ENCODE measurements at places on chromosomes 6 and 20.
A peak's percentile ranks its signal among the peaks of the same experiment; 100 is the strongest.

DNA sequence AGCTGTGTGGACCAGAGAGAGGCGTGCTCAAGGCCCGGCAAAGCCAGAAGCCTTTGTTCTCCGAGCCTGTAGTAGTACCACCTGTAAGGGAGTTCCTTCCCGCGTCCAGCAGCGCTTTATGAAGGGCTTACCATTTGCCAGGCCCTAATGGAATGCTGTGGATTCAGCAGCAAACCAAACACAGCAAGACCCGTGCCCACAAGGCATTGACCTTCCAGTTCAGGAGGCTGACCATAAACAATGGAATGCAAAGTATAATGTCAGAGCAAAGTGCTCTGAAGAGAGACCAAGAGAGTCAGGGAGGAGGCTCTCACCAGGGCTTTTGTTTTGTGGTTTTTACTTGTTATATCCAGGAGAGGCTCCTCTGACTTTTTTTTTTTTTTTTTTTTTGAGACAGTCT is 209.8 kb downstream of the ZMYND8 start:
- DNase-seq: no peak

DNA sequence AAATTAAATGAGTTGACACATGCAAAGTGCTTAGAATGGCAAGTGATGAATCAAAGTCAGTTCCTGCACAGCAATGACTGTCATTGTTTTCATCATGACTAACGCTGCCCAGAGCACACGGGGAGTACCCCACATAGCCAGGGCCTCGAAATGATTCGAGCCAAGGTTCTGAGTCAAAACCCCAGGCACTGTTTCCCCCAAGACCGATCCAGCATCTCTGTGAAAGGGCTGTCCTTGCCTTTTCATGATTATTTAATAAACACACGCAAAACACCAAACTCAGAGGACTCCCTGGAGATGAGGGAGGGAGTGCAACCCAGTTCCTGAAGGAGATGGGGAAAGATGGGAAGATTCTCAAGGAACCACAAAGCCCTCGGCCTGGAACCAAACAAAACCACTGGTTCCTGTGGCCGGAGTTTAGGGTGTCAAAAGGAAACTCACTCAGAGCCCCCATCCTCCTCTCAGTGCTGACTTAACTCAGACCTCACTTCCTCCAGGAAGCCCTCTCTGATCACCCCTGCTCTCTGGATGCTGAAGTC is 3.8 kb downstream of the PREX1 start:
- DNase-seq: peak; percentile 31

GRCh38 chr6:29553268-29554057 is 6.1 kb downstream of the UBD start:
- DNase-seq: no peak

DNA sequence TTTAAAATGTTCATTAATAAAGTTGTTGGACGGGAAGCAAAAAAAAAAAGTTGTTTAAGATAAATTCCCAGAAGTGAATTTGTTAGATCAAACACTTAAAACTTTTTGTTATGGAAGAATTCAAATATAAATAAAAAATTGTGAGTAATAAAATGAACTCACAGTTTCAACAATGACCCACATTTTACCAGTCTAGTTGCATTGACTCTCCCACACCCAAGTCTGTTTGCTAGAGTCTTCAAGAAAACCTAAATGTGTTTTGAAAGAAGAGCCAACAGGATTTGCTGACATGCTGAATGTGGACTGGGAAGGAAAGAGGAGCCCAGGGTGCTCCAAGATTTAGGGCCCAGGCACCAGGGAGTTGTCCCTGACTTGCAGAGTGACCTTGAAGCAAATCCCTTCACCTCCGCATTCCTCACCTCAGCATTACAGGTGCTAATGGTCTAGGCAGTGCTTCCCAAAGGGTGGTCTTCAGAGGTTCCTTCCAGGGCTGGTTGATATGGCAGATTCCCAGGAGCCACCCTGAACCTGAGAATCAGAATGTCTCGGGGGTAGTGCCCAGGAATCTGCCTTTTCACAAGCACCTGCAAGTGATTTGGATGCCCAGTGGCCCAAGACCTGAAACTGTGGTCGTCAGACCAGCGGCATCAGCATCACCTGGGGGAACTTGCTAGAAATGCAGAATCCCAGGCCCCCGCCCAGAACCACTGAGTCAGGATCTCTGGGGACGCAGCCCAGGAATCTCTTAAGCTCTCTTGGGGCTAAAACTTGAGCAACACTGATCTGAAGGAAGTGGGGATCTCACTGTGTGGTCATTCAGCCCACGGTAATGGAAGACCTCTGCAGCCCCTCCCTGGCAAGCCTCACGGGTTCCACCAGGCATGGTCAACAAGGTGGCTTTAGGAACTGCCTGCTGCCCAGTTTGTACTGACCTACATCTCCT is 31.1 kb downstream of the POFUT1 start:
- DNase-seq: no peak

- DNase-seq: no peak
Measured at GRCh38 chr6:170283212-170284081, 7.4 kb downstream of the DLL1 start.

DNA sequence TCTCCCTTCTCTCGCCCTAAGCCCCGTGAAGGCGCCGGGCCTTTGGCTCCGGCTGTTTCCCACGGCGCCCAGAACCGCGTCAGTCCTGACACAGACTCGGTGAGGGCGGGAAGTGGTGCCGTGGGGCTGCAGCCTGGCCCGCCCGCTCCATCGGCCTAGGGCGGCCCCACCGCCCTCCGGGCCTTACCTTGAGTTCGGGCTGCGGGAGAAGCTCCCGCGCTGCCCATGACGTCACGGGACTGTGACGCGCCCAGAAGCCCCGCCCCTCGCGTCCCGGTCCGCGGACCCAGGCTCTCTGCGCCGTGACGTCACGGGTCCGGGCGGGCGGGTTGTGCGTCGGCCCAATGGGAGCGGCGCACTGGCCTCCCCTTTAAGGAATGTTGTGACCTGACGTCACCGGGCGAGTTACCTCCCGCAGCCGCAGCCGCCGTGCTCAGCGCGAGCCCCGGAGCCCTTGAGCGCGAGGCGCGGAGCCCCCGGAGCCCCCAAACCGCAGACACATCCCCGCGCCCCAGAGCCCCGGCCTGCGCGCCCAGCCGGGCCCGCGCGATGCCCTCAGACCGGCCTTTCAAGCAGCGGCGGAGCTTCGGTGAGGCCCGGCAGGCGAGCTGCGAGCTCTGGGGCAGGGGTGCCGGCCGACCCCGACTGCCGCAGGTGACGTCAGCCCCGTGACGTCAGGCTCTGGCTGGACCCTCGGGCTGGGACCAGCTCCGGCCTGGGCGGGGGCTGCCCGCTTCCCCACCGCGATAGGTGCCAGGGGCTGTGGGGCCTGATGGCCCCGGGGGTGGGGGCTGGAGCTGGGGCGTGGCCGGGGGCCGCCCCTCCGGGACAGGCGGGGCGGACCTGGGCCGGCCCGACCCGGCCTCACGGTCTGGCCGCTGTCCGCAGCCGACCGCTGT is at the start of gene MAP1LC3A:
Gene MAP1LC3A, plus strand, starts transcription at position 399 of the 899 bp plus-strand sequence. Its CDS starts 151 bp downstream, at position 550.
- DNase-seq: peak; percentile 91

GRCh38 chr6:62805431-62805830 is 405.8 kb upstream of the FKBP1C start:
- DNase-seq: no peak

- no peak for DNase-seq
Measured at GRCh38 chr6:1175877-1176276, 136.0 kb upstream of the FOXQ1 start.

DNA sequence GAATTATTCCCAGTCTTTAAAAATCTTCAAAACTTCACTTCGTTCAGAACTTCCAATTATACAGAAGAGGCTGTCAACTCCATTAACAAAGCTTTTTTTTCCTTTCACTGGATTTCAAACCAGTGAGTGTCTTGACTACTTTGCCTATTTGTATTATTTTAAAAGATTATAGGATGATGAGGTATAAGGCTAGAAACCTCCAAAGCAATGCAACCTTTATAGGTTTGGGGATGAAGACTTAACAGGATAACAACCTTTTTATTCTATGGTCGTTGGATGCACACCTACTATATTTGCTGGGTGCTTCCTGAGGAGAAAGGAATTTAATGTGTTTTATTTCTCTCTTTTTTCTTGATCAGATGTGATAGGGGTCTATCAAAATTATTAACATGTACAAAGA is 1.9 kb upstream of the OVOL2 start:
- no peak for DNase-seq

DNA sequence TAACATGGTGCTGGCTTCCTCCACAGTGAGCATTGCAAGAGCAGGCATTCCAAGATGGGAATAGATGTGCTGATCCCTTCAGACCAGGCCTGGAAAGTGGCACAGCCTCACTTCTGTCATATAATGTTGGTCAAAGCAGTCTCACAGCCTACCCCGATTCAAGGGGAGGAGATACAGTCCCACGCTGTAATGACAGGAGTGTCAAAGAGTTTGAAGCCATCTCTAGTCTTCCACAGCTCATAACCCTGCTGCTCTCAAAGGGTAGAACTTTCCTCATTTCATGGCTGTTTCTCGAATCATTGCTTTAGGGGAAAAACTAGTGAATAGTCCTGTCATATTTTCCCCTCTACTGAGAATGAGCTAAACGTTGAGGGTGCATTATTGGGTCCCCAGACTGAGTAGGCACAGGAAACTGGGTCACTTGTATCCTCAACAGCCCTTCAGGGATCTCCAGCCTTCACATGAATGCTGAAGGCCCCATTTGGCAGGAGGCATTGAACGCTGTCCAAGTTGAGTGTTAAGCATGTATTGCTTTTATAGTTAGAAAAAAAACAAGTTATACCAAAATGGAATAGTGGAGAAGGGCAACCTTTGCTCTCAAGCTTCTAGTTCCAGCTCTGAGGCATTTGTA is 27.3 kb downstream of the DTD1 start:
- DNase-seq: no peak

GRCh38 chr20:12173347-12174012 is 255.8 kb downstream of the BTBD3 start:
- DNase-seq: no peak

DNA sequence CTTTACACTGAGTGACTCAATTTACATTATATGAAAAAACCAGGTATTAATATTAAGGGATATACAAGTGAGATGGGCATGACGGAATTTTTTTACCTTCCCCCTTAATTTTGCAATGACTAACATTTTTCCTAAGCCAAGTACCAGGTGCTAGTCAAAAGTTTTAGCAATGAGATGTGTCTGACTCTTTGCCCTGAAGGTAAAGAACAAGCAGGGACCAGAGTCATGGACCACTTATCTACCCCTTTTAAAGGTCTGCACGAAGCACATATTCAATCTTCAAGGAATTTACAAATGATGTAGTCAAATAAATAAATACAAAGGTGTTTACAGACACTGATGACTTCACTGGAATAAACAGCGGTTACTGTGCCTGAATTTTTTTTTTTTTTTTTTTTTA is 1.4 kb downstream of the GLO1 start:
- no peak for DNase-seq

GRCh38 chr20:56760610-56761009 is 131.5 kb downstream of the TFAP2C start:
- DNase-seq: no peak

GRCh38 chr6:141164042-141164743 is 968.5 kb upstream of the GJE1 start:
- DNase-seq: no peak

GRCh38 chr6:168650671-168651111 is 209.7 kb downstream of the SMOC2 start:
- no peak for DNase-seq

DNA sequence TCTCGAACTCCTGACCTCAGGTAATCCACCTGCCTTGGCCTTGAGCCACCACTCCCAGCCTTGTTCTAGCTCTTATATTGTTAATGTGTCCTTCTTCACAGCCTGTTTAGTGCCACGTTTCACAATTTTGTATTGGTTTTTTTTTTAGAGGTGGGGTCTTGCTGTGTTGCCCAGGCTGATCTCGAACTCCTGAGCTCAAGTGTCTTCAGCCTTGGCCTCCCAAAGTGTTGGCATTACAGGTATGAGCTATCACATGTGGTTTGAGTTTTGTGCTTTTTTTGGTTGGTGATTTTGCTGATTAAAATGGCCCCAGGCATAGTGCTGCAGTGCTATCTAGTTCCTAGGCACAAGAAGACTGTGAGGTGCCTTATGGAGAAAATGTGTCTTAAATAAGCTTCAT is 5.9 kb upstream of the CSTL1 start:
- no peak for DNase-seq

- no peak for DNase-seq
Measured at GRCh38 chr20:50378170-50379000, 131.8 kb upstream of the PTPN1 start.

- DNase-seq: no peak
Measured at GRCh38 chr6:2034256-2034655, 211.1 kb downstream of the GMDS start.

DNA sequence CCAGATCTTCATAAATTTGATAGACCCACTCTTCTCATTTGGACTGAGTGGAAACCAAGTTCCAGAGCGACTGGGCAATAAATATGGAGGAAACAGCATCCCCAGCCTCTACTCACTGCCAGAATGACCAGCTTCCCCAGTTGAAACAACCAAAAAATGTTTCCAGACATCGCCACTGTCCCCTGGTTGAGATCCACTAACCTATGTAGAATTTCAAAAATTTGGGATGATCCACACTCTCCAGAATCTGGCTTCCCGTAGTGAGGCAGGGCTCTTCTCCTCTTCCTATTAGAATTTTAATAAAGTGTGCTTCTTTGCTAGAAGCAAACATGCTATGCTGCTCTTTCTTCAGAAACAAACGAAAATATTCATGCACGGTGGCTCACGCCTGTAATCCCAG is 287.0 kb upstream of the SUPT3H start:
- DNase-seq: no peak

DNA sequence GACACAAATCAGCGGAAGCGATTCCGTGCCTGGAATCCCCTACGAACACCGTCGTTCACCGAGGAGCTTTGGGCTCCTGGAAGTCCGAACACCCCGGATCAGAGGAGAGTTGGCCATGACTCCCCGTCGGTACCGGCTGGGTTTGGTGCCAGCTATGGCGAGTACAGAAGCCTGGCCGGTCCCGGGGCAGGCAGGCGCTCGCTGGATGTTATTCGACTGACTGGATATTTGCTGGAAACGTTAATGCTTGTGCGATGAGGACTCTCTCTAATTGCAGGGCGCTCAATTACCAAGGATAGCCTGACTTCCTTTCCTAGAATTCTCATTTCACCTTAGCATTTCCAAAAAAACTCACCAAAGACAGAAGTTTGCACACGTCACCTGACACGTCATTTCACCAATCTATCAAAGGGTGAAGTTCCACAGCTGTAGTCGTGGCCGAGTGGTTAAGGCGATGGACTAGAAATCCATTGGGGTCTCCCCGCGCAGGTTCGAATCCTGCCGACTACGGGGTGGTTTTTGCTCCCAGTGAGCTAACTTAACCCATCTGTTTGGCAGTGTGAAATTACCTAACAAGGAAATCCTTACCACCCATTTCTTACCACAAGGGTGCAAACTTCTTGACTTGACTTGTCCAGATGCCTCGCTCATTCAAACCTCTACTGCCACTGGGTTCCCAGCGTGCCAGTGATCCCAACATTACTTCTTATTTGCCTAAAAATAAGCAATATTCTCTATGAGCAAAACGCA is 22.7 kb upstream of the ZNF184 start:
- DNase-seq: peak; percentile 59

- DNase-seq: no peak
Measured at GRCh38 chr20:51341581-51341980, 200.9 kb downstream of the NFATC2 start.

- DNase-seq: no peak
Measured at GRCh38 chr20:10449270-10449669, 14.2 kb downstream of the SLX4IP start.

- DNase-seq: no peak
Measured at GRCh38 chr6:152166497-152166896, 359.0 kb downstream of the ESR1 start.

Measured in stimulated activated CD4-positive, alpha-beta T cell treated with anti-CD3 and anti-CD28 coated beads, Interleukin-1b, Interleukin-23, amount 100 ng/mL, for 4 hours (primary cell).